Spinal cord (tissue), 10 donors: ENCODE measurements at places on chromosomes 7 and 10. TPM values are rescaled to one million over a fixed set of nuclear protein-coding genes. Genes with fewer than 3 reads are reported as not detected.

AGAP6 gene
- total RNA-seq, result 5.4 TPM

NACAD gene
- total RNA-seq, result 11.8 TPM

TMEM139 gene
- total RNA-seq, result 2.2 TPM

AQP1 gene
- total RNA-seq, result 81.2 TPM

MSMB gene
- not detected for total RNA-seq

GDF2 gene
- not detected for total RNA-seq

ADCY1 gene
- total RNA-seq, result 21.8 TPM

LIPF gene
- not detected for total RNA-seq

DNA sequence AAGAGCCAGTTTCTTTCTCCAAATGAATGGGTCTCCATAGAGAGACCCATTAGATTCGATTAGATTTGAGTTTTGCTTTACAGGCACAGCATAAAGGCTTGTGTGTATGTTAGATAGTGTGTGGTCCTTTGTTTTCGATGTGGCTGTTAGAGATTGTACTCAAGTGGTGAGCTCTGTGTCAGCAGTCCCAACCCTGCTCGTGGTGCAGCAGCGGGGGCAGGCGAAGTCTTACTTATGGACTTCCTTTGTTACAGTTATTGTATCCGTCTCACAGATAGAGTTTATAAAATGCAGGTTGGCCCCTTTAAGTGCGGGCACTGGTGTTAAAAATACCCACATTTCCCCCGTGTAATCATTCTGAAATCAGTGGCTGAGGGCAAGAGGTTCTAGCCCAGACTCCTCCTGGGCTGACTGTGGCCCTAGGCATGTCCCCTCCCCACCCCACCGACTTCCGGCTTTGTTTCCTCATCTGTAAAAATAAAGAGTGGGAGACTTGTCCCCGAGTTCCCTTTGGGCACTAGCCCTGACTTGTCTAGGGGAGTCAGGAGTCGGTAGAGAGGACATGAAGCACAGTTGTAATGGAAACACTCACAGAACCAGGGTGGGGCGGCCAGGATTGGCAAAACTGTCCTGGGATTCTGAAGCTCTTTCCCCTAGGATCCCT is 28.6 kb downstream of the MTURN start:
- no peak for DNase-seq

GRCh38 chr7:43385856-43386255 is 197.1 kb upstream of the STK17A start:
- DNase-seq, result no peak

DNA sequence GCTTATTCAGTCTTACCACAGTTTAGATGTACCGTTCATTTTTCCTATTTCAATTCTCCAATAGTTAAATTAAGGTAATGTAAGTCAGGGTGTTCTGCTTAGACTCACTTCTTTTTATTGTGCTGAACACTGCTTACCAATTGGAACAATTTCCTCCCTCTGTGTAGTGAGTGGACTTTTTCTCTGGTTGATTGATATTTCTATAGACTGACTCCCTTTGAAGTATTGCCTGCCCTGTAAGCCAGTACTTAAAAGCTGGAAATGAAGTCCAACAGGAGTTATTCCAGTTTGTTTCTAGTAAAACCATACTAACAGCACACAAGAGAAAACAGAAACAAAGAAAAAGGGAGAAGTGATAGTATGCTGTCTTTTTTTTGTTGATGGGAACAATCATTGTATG is 1674.9 kb downstream of the REEP3 start:
- no peak for DNase-seq

- DNase-seq, result no peak
Observed at GRCh38 chr7:21542891-21543527, at the start of gene DNAH11. Gene DNAH11 (plus strand): TSS chr7:21543039. CDS start chr7:21543246, 207 bp downstream.
